ENCODE measurements at places on chromosomes 3 and 15. TPM values are rescaled to one million over a fixed set of nuclear protein-coding genes. Genes with fewer than 3 reads are reported as not detected.

DNA sequence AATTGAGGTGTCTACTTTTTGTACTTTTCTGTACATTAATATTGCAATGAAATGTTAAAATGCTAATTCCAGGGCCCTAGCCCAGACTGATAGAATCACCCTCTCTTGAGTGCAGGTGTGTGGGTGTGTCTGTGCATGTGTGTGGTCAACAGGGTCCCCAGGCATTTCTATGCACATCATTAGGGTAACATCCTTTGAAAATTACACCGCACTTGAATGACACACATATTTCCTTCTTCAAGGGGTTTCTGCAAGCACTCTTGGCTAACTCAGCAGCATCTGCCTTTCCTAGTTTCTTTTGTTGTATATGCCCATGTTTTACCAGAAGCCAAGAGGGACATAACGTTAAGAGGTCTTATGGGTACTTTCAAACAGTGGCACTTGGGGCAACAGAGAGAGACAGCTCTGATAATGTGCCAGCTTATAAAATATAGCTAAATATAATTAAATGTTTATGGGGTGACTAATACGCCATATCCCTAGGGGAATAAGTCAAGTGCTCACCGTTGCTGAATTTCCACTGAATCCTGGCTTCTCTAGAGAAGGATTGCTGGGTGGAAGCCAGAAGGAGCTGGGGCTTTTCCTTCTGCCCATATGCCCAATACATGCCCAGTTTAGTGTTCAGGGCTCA, 54.5 kb upstream of the LRIG1 start:
- no peak for DNase-seq

DNA sequence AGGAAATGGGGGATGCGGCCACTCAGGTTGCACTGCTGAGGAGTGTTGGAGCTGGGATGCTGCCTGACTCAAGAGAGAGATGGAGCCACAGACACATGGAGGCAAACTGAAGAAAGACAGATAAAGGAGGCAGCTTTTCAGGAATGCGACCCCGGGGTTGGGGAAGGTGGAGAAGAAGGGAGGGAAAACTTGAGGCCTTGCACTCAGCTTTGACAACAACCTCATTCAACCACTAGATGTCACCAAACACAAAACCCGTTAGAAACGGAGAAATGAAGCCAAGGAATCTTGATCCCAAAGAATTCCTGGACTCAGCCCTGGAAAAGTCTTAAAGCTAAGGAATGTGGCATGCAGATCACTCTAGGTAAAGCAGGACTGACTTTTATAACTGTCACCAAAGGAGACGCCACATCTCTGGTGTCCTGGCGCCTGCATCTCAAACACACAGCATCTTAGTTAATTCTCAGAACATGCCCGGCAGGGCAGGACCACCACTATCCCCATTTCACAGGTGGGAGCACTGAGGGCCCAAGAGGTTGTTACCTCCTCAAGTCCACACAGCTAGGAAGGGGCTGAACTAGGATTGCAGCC, 59.6 kb upstream of the LMCD1 start:
- peak; percentile 79 for DNase-seq

DNA sequence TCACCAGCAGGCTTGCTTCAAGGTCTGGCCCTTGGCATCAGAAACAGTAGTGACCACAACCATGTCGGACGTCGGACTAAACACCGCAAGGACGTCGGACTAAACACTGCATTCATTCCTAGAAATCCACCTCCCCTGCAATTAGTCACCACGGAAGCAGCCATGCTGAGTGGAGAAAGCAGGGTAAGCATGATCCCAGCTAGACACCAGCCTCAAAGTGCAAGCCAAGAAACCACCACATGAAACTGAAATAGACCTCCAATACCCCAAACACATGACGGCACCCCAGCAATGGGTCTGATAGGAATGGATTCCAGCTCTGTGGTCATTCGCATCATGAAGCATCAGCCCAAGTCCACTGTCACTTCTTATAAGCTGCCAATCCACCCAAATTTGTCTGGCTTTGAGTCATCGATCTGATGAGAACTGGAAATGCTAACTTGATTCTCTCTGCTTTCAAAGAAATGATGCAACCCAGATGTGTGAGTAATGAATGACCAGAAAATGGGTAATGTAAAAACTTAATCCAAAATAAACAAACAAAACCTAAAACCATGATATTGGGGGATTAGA, 348.3 kb upstream of the TMCO5A start:
- no peak for DNase-seq

Gene CSTA
- not detected for total RNA-seq

DNA sequence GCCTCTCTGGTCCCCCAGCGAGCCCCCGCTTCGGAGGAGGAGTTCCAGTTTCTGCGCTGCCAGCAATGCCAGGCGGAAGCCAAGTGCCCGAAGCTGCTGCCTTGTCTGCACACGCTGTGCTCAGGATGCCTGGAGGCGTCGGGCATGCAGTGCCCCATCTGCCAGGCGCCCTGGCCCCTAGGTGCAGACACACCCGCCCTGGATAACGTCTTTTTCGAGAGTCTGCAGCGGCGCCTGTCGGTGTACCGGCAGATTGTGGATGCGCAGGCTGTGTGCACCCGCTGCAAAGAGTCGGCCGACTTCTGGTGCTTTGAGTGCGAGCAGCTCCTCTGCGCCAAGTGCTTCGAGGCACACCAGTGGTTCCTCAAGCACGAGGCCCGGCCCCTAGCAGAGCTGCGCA, 3.5 kb downstream of the PML start:
- DNase-seq = no peak

Gene LRRC31
- not detected for total RNA-seq

- no peak for DNase-seq
Measured at GRCh38 chr15:85062560-85062959, 80.9 kb downstream of the PDE8A start.

DNA sequence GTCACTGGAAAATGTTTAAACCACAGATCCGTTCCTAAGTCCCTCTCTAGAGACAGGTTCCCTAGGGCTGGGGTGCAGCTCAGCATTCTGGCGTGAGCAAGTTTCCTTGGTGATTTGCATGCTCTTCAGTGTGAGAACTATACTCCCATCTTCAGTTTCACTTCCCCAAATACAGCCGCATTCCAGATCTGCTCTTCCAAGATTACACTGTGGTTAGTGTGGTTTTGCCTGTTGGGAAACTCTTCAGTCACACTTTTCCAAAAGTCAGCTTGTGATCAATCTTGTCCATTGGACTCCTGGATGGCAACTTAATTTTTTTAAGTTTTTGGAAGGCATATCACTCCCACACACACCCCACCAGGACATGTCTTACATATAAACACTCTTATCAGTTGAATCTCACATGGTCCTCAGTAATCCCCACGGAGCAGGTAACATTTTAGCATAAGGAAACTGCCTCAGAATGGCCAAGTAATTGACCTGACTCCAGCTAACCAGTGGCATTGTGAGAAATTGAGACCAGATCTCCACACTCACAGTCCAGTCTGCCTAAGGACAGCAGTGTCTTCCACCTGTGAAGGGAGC, 33.5 kb upstream of the PTPN23 start:
- no peak for DNase-seq

- DNase-seq = no peak
Measured at GRCh38 chr15:73391128-73391872, 22.5 kb upstream of the HCN4 start.

DNA sequence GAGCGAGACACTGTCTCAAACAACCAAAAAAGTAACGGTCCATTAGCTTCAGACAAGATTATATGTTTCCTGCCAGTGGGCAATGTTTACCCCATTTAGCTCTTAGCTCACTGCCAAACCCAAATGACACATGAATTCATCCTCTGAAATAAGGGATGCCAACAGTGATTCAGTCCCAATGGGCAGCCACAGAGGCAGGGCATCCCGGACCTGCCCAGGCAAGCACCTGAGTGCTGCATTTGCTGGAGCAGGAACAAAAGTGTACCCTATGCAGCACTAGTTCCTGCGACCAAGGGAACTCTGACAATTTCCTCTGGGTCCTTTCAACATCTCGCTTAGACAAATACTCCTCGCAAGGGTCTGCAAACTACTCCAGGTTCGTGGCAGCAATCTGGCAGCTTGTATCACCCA, 8.0 kb downstream of the IP6K2 start:
- DNase-seq = no peak

Gene ISL2
- 0.40 TPM for total RNA-seq

Gene ARHGAP31
- total RNA-seq = 19.8 TPM

Gene SCN11A
- under 0.01 TPM for total RNA-seq

- DNase-seq = no peak
Measured at GRCh38 chr15:70714015-70714414, 49.3 kb downstream of the UACA start.

- peak; percentile 53 for DNase-seq
Measured at GRCh38 chr15:71575474-71576045, 234.8 kb upstream of the NR2E3 start.

Gene APOD
- total RNA-seq = 2.4 TPM

Gene TM4SF4
- total RNA-seq = 0.22 TPM

Gene HDGFL3
- total RNA-seq = 66.9 TPM

DNA sequence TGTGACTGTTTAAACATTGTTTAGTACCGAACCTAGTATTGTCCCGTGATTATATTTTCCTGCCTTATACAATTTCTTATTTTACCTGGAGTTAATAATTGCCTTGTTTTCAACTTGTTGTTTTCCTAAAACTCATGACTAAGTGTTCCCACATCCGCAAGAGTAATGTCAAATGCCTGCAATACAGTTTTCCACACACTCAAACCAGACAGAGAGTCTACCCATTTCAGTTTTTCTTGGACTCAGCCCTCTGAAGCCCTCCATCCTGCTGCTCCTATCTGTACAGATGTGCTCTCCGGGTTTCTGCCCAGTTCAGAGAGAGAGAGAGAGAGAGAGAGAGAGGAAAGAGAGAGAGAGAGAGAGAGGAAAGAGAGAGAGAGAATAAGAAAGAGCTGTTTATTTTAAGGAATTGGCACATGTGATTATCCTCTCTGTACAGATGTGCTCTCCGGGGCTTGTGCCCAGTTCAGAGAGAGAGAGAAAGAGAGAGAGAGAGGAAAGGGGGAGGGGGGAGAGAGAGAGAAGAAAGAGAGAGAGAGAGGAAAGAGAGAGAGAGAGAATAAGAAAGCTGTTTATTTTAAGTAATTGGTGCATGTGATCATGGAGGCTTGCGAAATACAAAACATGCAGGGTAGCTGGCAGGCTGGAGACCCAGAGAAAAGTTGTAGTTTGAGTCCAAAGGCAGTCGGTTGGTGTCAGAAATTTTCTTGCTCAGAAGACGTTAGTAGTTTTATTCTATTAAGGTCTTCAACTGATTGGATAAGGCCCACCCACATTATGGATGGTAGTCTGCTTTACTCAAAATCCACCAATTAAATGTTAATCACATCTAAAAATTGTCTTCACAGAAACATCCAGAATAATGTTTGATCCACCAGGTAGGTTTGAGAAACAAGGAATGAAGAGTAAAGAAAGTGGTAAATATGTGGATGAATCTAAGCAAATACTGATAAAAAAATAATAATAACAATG, 104.1 kb upstream of the GOLGA8J start:
- DNase-seq = peak; percentile 10

DNA sequence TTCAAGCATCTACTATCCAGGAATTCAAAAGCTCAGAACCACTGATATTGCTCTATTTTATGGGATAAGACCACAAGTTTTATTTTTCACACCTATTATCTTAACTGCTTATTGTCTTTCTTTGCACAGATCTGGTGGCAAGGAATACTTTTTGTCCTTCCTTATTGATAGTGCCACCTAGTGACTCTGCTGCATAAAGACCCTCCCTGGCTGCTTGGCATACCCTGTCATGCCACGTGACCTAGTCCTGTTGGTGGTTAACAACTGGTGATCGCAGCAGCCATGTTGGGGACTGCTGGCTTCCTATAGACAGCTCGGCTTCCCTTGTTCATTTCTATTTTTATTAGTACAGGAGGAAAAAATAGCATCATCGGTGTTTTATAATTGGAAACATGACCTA, 236.3 kb downstream of the MEX3B start:
- peak; percentile 17 for DNase-seq

Gene GNAT1
- not detected for total RNA-seq

GRCh38 chr3:196220587-196220986, 4.3 kb downstream of the SLC51A start:
- no peak for DNase-seq

Gene DIS3L
- 16.1 TPM for total RNA-seq

Gene DUOXA2
- total RNA-seq = not detected

- no peak for DNase-seq
Measured at GRCh38 chr15:75751891-75752290, 39.2 kb upstream of the CSPG4 start.

GRCh38 chr15:23687143-23687470, at the start of gene NDN:
NDN (minus strand) TSS chr15:23687305; CDS start chr15:23687217, 88 bp downstream.
- DNase-seq = peak; percentile 6

Gene HGD
- under 0.01 TPM for total RNA-seq

Gene SPINK8
- total RNA-seq = not detected

- DNase-seq = no peak
Measured at GRCh38 chr3:50395070-50395860, 35.9 kb upstream of the TMEM115 start.

Gene DUOX1
- total RNA-seq = not detected

GRCh38 chr3:50269460-50269859, 513 bp downstream of the SEMA3B start:
- no peak for DNase-seq

- no peak for DNase-seq
Measured at GRCh38 chr15:65730549-65731172, 61.4 kb downstream of the DENND4A start.

- peak; percentile 40 for DNase-seq
Measured at GRCh38 chr3:43144761-43145490, 39.0 kb upstream of the POMGNT2 start.

Gene CHST14
- 6.7 TPM for total RNA-seq

- DNase-seq = peak; percentile 65
Measured at GRCh38 chr3:37147666-37148065, 26.7 kb downstream of the LRRFIP2 start.

- DNase-seq = no peak
Measured at GRCh38 chr3:171350364-171350763, 109.8 kb downstream of the TNIK start.

- peak; percentile 80 for DNase-seq
Measured at GRCh38 chr3:11379238-11379823, 107.1 kb downstream of the ATG7 start.

GRCh38 chr3:185024406-185024805, 128.5 kb downstream of the C3orf70 start:
- no peak for DNase-seq

Gene EFCAB12
- total RNA-seq = under 0.01 TPM

DNA sequence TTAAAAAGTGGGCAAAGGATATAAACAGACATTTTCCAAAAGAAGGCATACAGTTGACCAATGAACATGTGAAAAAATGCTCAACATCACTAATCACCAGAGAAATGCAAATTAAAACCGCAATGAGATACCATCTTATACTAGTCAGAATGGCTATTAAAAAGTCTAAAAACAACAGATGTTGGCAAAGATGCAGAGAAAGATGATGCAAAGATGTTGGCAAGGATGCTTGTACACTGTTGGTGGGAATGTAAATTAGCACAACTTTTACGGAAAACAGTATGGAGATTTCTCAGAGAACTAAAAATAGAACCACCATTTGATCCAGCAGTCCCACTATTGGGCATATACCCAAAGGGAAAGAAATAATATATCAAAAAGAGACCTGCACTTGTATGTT, 53.5 kb downstream of the TLNRD1 start:
- DNase-seq = no peak

GRCh38 chr15:40063563-40064011, 24.6 kb upstream of the SRP14 start:
- no peak for DNase-seq

GRCh38 chr3:135622656-135623055, 342.9 kb upstream of the PPP2R3A start:
- no peak for DNase-seq

Measured in lung microvascular endothelial cell (primary cell).